ENCODE measurements at places on chromosomes 2 and 18.

DNA sequence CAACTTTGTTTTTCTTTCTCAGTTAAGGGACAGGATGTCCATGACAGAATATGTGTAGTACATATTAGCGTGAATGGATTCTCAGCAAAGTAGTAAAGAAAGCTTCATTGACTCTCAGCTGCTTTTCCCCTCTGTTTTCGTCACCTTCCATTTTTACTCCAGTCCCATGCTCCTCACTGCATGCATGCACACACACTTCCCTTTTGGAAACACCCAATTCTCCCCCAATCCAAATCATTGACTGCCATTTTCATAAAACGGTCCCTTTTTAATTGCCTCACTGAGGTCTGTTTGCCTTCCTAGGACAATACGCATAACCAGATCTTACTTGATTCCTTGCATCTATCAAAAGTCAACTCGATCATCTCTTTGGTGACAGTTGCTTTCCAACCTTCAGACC is 287.5 kb upstream of the PARD3B start:
- no peak overlapping the region for H3K27ac ChIP-seq
- H3K36me3 ChIP-seq: no peaks in the 10 kb centered on the region
- peaks cover 4% of the 10 kb centered on the region for H3K4me1 ChIP-seq

- H3K27ac ChIP-seq: no peak overlapping the region
- peaks cover 17% of the 10 kb centered on the region for H3K27me3 ChIP-seq
- no peaks in the 10 kb centered on the region for H3K36me3 ChIP-seq
- DNase-seq: no peak
- no peak overlapping the region for H3K4me3 ChIP-seq
- H3K4me1 ChIP-seq: peaks cover 4% of the 10 kb centered on the region
Measured at GRCh38 chr2:169393068-169393590, 30.8 kb upstream of the LRP2 start.

DNA sequence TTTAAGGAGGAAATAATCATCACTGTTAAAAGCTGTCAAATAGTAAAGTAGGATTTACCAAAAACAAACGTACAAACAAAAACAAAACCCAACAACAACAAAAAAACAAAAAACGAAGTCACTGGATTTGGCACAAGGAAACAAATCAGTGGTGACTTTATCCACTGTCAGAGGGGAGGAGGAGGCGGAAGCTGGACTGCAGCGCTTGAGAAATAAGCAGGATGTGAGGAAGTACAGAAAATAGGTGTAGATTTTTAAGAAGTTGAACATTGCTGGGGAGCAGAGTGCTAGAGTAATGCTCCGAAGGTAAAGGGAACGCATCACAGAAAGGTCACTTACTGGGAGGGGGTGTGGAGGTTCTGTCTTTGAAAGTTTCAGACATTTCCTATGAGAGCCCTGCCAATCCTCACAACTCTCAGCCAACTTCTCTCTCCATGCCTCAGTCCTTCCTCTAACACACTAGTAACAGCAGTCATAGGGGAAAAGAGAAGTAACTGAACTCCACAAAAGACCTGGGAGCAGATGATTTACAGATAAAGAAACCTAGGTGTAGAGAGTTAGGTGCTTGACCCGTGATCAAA is 220.2 kb upstream of the SMAD7 start:
- H3K4me1 ChIP-seq: peaks cover 19% of the 10 kb centered on the region
- no peak for DNase-seq
- no peaks in the 10 kb centered on the region for H3K27me3 ChIP-seq

DNA sequence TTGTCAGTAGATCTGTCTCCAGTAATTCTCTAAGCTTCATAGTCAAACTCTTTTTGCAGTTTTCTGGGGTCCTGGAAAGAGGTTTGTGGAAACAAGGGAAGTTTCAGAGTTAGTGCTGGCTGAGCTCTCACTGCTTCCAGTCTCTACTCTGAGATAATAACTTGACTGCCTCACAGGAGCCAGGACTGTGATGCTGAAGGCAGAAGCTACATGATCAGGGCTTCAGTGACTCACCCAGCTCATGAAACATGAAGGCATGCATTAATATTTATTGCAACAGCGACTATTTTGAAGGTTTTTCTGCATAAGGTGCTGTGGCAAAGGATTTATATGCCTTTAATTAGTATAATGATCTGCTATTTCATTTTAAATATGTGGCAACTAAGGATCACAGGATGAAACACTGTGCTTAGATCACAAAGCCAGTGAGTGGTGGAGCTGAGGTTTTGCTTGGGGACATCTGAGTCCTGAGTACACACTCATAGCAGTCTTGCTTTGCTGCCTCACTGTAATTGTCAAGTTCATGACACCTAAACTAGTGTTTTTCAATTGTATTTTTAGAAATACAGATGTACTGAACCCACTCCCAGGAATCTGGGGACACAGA is 448.4 kb upstream of the GCFC2 start:
- H3K27me3 ChIP-seq: no peaks in the 10 kb centered on the region
- DNase-seq: no peak
- no peak overlapping the region for H3K4me3 ChIP-seq
